ENCODE measurements at places on chromosomes 16 and 17.
A peak's percentile ranks its signal among the peaks of the same experiment; 100 is the strongest.

DNA sequence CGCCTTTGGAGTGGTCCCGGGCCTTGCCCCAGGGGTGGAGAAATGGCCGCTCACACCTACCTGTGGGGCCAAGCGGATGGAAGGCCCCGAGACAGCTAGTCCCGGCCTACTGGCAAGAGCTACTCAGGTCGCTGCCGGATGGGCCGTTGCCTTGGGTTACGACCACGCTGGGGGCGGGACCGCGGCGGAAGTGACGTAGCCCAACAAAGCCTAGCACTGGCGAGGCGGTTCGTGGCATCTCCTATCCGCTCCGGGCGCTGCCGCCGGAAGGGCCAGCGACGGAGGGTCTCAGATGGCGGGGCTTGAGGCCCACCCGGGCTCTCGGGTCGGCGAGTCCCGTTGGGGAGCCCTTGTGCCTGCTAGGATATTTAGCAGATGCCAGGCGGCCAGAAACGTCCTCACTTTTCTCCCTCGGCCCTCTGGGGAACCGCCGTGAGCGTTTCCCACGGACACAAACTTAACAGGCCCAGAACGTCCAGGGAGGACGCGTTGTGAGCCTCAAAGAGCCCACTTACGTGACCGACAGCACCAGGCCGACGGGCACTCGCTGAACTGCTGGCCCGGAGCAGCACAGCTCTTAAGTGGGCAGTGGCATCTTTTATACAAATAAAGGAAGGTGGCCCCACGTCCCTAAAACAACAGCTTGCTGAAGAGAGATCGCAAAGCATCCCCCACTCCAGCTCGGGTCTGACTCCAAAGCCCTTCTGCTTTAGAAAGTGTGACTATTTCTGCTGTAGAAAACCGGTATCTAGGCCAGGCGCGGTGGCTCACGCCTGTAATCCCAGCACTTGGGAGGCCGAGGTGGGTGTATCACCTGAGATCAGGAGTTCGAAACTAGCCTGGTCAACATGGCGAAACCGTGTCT, at the start of gene C16orf46:
C16orf46 (minus strand) TSS at position 163 of the 865 bp plus-strand sequence. CDS start 13,283 bp downstream, outside the sequence.
- DNase-seq: peak; percentile 96

GRCh38 chr16:85162478-85163277, 50.4 kb upstream of the CIBAR2 start:
- DNase-seq: no peak

DNA sequence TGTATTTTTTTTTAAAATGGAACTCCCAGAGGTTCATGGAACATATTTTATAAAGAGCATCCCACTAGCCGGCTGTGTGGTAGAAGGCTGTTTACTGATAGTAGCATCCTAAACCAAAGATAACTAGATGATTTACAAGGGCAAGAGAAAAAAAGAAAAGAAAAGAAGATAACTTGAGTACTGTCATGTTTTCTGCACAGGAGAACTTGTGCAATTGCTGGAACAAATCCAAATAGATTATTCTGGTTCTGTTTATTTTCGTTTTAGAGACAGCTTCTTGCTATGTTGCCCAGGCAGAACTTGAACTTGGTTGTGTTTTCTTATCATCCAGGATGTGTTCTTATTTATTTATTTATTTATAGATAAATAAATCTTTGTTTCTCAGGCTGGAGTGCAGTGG, 20.9 kb upstream of the PPM1D start:
- no peak for DNase-seq

DNA sequence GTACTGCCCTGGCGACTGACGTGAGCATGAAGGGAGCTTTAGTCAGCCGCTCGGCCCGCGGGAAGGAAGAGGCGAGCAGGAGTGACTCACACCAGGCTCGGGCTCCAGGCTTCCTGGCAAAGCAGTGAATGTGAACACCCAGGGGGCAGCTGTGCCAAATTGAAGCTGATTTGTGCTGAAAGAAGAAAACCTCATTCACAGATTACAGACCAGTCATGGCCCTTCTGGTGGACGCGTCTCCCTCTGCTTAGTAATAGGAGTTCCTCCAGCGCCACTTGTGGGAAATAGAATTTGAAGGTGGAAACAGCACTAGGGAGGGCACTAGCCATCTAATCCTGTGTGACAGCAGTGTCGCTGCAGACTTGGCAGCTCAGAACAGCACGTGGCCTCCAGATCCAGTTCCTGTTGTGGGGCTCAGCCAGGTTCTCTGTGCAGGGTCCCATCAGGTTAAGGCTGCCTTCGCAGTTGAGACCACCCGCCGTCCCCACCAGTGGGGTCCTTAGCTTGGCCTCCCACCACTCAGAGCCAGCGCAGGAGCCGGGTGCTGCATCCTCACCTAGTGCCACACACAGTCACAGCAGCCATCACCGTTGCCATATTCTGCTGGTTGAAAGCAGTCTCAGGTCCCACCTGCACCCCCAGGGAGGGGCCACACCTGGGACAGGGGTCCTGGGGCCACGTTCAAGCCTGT, 164.5 kb upstream of the CHMP6 start:
- no peak for DNase-seq

DNA sequence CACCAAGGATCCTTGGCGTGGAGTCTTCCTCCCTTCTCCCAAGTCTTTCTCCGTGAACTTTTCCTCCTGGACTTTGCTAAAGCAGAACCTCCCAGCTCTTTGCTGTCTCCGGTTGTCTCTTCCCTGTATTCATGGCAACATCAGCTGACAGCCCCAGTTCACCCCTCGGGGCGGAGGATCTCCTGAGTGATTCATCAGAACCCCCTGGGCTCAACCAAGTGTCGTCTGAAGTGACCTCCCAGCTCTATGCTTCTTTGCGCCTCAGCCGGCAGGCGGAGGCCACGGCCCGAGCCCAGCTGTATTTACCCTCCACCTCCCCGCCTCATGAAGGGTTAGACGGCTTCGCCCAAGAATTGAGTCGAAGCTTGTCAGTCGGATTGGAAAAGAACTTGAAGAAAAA, 943 bp downstream of the CNTROB start:
- no peak for DNase-seq

- no peak for DNase-seq
These were observed 274.1 kb downstream of the CPPED1 start for GRCh38 chr16:12529582-12529981.

DNA sequence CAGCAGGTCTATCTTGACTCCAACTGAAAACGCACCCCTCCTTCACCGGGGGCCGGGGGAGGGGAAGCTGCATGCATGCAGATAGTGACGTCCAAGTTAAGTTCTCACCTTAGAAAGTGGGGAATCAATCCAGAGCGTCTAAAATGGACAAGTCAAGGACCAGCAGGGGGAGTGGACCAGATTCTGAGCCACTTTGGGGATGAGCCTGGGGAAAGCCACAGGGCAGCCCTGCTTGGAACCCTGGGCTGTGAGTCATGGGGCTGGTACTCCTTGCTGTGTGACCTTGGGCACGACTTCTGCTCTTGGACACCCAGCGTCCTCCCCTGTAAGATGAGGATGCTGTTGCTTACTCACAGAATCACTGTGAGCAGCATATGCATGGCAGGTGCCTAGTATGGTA, 9.1 kb downstream of the TNFRSF13B start:
- DNase-seq: no peak

DNA sequence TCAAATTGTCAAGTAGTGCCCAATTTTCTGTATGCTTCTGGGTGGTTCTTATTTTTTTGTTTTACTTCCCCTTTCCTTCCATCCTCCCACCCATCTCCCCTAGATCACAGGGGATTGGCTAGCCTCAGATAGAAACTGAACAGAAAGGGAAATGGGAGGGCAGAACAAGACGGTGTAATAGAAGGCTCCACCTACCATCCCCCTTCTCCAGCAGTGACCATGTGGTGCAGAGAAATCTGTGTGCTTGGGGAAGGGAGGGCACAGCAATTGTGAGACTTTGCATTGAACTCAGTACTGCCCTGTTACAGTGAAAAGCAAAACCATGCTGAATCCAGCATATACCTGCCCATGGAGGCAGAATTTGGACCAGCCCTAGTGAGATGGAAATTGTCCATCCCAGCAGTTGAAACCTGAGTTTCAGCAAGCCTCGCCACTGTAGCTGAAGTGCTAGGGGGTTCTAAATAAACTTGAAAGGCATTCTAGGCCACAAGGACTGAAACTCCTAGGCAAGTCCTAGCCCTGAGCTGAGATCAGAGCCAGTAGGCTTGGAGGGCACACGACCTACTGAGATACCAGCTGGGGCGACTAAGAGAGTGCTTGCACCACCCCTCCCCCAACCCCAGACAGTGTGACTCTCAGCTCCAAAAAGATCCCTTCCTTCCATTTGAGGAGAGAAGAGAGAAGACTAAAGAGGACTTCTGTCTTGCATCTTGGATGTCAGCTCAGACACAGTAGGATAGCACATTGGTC, 5.2 kb downstream of the SLFN11 start:
- DNase-seq: no peak

- DNase-seq: no peak
These were observed 5.8 kb downstream of the FBXO47 start for GRCh38 chr17:38961413-38961812.

- DNase-seq: no peak
These were observed 13.7 kb downstream of the ACSM1 start for GRCh38 chr16:20683812-20684211.

- no peak for DNase-seq
These were observed 704.1 kb downstream of the CDH11 start for GRCh38 chr16:64417711-64418227.

- DNase-seq: no peak
These were observed 46.4 kb upstream of the CDH13 start for GRCh38 chr16:82580298-82580890.

GRCh38 chr17:79556271-79556670, 54.6 kb downstream of the RBFOX3 start:
- no peak for DNase-seq

DNA sequence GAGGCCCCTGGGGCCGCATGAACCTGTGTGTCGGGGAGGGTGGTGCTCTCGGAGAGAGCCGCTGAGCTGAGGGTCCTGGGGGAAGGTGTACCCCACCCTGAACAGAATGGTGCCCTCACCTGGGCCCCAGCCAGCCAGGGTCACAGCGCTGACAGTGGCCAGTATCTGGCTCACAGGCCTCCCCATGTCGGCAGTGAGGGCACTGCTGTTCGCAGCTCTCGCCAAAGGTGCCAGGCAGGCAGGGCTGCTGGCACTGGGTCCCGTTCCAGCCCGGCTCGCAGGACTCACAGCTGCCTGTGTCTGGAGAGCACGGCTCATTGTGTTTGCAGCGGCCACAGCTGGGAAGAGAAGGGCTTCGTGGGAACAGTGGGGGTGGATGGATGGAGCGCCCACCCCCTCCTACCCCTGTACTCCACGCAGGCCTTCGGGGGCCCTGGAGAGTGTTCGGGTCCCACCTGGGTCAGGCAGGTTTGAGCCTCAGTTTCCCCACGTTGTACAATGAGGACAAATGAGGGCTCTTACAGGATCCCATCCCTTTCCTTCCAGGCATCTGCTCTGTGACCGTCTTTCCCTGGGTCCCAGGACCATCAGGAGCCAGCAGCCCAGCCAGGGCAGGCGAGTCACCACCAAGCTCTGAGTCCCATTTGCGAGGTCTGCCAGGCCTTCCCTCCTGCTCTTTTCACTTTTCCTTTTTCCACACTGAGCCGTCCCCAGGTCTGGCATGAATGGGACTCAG, 5.0 kb downstream of the SCARF1 start:
- no peak for DNase-seq
